ENCODE measurements at places on chromosomes 2 and 18.

DNA sequence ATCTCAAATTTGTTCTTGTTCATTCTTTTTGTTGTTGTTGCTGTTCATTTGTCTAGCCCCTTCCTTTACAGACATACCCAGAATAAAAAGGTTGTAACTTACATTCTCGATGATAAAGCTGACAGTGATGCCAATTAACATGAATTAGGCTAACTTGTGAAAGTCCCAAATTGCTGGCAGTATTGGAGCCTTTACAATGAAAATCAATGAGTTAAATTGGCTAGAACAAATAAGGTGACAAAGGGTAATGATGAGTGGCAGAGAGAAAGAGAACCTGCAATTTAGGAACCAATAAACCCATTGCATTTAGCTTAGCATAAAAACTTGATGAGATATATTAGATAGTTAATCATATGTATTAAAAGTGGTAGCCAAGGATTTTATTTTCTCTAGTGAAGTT, 521.0 kb downstream of the ADCYAP1 start:
- DNase-seq = no peak

- peak; percentile 84 for DNase-seq
Measured at GRCh38 chr2:25380586-25381375, 39.1 kb upstream of the DNMT3A start.

DNA sequence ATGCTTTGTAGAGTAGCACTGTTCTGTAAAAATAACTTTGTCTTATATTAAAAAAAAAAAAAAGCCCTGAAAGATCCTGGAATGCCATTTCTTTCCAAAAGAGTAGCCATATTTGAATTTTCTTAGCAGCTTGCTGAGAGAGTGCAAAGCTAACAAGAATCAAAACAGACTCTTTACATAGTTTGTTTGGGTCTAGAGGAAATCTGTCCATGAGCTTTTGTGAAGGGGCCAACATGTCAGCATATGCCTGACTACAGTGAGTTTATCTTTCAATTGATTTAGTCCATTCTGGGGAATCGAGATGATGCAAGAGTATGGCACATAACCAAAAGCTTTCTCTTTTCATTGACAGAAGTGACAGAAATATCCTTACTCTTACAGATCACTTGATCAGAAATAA, 777.7 kb upstream of the ACVR2A start:
- no peak for DNase-seq

DNA sequence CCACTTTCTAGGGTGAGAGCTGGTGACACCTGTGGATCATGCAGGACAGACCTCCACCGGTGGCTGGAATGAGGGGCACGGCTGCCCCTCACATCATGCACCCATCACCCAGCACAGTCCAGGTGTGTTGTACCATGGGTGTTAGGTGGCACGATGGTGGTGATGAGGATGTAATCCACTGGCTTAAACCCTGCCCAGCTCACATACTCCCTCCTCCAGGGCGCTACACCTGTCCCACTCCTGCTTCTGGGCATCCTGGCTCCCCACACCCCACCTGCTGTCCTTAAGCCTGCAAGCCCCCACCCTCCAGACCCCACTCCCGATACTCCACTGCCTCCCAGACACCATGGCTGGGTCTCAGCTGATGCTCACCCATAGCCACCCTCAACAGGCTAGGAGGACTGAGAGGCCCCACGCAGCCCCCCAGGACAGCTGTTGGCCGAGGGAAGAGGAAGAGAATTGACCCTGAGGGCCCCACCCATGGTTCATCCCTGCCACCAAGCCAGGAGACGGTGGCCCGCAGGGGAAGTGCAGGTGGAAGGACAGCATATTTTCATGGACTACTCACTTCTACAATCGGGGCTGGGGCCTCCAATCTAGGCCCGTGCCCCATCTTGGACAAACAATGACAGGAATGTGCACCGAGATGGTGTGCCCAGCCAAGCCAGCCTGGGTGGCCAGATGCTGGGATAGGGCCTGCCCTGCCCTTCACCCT, 34.3 kb downstream of the MAL start:
- no peak for DNase-seq

- peak; percentile 42 for DNase-seq
Measured at GRCh38 chr18:48468151-48468550, 59.0 kb upstream of the ZBTB7C start.

- DNase-seq = no peak
Measured at GRCh38 chr2:168992591-168993349, 38.4 kb downstream of the ABCB11 start.

DNA sequence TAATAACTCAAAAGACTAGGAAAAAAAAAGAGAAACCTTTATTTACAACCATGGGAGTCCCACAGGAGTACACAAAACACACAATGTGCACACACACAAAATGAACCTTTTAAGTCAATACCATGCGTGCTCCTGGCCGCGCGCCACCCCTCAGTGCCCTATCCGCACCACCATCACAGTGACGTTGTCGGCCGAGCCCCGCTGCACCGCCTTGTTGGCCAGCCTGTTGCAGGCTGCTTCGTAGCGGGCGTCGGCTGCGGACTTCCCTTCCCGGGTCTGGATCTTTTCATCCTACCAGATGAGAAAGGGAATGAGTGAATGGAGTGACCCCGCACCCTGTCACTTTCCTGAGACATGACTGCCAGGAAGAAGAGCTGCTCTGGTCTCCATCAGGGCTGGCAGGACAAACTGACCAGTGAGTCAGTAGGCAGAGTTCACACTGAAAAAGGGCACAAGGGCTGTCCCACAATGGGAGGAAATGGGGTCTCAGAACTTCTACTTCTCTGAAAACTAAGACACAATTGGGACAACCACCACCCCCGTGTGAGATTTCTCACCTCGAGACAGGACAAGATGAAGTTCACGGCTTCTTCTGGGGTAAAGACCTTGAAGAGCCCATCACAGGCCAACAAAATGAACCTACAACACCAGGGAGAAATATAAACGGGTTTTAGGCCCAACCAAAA, 11.8 kb downstream of the ERFE start:
- DNase-seq = no peak

Data from muscle of leg (tissue), 16 donors.